Hindlimb muscle (tissue), 1 donor: ENCODE measurements at places on chromosomes 2 and 18.

DNA sequence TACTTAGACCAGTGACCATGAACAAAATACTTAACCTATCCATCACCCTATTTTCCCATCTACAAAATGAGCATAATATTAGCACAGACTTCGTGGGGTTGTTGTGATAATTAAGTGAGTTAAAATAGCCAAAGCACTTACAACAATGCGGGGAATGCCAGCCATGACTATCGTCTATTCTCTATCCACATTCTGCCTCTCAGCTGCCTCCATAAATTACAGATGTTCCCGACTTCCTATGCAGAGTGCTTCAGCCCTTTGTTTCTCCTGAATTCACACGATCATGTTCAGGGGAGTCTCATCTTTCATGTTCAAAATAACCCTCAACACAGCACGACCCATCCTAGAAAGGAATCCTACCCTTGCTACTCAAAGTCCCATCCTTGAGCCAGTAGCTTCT lies 211.6 kb downstream of the EN1 start:
- no peak for DNase-seq

DNA sequence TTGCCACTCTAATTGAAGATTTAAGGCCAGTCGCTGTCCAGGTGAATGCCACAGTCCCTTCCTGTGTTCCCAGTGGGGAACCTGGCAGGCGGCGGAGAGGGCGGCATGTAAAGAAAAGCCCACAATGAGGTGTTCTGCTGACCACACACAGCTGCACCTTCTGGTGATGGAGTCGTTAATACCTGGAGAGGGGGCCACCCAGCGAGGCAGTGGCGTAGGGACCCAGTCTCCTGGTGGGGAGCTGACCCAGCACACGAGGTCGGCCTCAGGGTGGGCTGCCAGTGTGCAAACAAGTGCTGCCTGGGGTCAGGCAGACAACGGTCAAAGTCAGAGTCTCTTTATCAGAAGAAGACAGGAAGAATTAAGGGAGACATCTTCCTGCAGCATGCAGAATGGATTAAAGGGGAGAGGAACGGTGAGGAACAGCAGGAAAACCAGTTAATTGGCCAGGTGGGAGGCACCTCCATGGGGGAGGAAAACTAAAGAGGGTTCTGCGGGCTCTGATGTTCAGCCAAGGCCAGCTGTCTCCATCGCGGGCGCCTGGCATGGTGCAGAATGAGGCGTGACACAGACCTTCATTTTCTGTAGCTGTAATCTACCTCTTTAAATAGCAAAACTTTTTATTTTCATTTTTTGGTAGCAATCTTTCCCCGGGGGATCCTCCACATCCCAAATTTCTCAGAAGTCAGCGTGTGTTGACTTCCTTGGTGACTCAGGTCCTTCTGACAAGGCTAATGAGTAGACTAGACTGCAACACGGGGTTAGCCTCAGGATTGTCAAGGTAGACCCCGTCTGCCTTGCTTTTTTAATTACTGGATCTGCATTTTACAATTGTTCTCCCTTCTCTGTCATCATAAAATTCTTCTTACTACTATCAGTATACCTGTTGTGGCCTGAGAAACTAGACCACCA lies 78.3 kb downstream of the SMAD7 start:
- DNase-seq: no peak

DNA sequence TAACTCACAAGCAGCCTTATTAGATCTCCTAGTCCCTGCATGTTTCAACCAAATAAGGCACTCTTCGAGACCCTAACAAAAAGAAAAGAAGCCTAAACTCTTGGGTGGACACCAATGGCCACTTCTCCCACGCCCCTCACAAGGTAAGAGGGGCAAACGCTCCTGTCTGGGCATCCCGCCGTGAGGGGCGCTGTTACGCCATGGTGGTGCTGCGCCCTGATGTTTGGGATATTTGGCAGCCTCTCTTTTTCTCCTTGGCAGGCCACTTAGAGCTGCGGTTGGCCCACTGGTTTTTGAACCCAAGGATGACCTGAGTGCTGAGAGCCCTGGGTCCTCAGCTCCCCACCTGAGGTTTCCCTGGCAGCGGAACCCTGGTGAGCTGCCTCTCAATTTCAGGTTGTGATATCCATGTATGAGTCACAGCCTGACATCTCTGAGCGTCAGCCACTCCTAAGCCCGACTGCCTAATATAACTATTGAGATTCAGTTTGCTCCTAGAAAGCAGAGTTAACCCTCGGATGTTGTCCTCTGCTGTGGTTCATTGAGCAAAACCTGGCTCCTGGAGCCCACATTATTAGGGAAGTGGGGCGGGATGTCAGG lies 103.3 kb downstream of the COL6A3 start:
- no peak for DNase-seq

GRCh38 chr2:12005886-12006681 lies 259.7 kb downstream of the LPIN1 start:
- DNase-seq: no peak

- DNase-seq: no peak
Measured at GRCh38 chr18:52723550-52723970, 383.6 kb downstream of the DCC start.

DNA sequence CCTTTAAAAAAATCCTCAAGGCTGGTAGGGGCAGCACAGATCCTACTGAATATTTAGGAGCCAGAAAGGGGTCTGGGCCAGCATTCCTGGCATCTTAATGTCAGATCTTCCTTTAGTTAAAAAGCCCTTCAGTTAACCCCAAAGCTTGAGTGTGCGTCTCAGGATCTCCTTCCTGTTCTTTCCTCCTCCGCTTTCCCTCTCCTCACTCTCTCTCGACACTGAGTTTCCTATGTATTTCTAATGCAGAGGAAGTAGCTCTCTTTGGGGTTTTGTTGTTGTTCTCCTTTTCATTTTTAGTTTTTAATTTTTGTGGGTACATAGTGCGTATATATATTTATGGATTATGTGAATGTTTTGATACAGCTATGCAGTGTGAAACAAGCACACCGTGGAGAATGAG lies 109.9 kb upstream of the COPS8 start:
- no peak for DNase-seq

- DNase-seq: no peak
Measured at GRCh38 chr2:50042771-50043170, 888.5 kb upstream of the FSHR start.

DNA sequence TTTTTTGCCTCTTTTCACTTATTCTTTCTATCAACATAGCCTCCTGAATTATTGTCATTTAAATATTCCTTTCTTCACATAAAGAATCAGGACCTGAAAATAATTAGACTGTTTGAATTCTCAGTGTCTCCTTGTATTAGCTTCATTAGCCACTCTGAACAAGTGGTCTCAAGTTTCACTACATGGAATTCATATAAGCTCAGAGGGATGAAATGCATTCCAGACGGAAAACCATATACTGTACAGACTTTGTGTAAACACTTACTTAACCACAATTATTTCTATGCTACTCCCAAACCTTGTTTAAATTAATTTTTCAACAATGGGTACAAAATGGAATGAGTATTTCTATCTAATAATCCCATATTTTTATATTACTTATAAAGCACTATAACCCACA lies 53.4 kb downstream of the CHN1 start:
- no peak for DNase-seq

- no peak for DNase-seq
Measured at GRCh38 chr2:29110916-29111535, 4.2 kb upstream of the CLIP4 start.

GRCh38 chr2:10375570-10376281 lies 72.4 kb downstream of the ODC1 start:
- no peak for DNase-seq

GRCh38 chr2:44951714-44952113 lies 10.2 kb downstream of the SIX3 start:
- no peak for DNase-seq

GRCh38 chr2:137316075-137316474 lies 550.7 kb downstream of the THSD7B start:
- no peak for DNase-seq

GRCh38 chr2:109350526-109350925 lies 221.5 kb downstream of the SH3RF3 start:
- no peak for DNase-seq

GRCh38 chr2:128234613-128235012 lies 84.1 kb downstream of the HS6ST1 start:
- DNase-seq: no peak

GRCh38 chr2:227052879-227053278 lies 111.1 kb downstream of the COL4A4 start:
- DNase-seq: no peak

DNA sequence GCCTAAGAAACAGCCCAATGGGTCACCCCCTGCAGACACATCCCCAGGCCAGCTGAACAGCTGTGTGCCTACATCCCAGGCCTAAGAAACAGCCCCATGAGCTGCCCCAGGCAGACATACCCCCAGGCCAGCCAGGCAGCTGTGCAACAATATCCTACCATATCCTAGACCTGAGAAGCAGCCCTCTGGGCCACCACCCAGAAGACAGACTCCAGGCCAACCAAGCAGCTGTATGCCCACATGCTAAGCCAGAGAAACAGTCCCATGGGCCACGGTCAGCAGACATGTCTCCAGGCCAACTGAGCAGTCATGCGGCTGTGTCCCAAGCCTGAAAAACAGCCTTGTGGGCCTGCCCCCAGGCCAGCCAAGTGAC lies 205.5 kb downstream of the ATAD2B start:
- no peak for DNase-seq

GRCh38 chr2:56510610-56511009 lies 326.8 kb downstream of the CCDC85A start:
- DNase-seq: no peak

DNA sequence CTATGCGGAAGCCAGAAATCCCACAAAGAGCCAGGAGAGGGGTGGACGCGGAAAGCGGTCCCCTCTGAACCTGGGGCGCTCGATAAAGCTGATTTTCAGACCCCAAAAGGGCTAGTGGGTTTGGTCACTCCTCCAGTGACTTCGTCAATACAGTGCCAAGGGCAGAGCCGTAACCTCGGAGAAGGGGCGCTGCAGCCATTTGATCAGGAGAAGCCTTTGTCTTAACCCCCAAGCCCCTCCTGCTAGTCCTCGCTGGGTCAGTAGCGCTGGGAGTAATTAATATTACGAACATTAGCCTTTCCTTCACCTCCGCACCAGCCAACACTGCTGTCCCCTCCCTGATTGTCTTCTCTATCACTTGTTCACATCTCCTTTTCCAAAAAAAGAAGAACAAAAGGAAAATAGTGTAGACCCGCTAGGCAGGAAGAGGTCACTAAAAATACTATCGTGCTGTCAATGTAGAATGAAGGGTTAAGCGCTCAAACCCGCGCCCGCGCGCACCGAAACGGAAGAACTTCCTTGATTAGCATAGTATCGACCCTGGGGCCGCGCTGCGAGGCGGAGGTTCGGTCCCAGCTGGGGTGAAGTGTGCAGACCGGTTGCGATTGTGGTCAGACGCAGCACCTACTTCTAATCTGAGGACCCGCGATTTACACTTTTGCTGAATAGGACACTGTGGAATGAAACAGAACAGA lies 63.2 kb upstream of the MAPRE2 start:
- DNase-seq: peak; percentile 22

- DNase-seq: no peak
Measured at GRCh38 chr2:208266553-208266893, 468 bp downstream of the PIKFYVE start.

DNA sequence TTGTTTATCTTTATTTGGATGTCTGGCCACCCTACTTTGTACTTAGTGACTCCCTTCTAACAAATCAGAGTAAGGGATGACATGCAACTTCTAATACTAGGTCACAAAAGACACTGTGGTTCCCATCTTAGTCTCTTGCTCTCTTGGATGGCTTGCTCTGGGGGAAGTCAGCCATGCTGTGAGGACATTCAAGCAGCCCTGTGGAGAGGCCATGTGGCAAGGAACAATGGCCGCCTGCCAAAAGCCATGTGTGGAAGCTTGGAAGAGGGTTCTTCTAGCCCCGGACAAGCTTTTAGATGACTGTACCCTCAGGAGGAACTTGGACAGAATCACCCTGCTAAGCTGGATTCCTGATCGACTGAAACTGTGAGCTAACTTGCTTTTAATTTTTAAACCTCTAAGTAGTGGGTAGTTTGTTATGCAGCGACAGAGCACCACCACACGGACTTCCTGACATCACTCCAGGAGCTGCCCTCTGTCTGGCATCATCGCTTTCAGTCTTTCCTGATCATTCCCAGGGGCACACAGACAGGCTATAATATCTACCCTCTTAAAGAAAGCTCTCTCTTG lies 116.8 kb upstream of the ODC1 start:
- DNase-seq: no peak

- no peak for DNase-seq
Measured at GRCh38 chr18:13612196-13612997, 114.0 kb downstream of the FAM210A start.

- peak; percentile 56 for DNase-seq
Measured at GRCh38 chr2:47069628-47070154, 85.4 kb downstream of the STPG4 start.

GRCh38 chr2:205835923-205836322 lies 153.6 kb downstream of the NRP2 start:
- DNase-seq: no peak

DNA sequence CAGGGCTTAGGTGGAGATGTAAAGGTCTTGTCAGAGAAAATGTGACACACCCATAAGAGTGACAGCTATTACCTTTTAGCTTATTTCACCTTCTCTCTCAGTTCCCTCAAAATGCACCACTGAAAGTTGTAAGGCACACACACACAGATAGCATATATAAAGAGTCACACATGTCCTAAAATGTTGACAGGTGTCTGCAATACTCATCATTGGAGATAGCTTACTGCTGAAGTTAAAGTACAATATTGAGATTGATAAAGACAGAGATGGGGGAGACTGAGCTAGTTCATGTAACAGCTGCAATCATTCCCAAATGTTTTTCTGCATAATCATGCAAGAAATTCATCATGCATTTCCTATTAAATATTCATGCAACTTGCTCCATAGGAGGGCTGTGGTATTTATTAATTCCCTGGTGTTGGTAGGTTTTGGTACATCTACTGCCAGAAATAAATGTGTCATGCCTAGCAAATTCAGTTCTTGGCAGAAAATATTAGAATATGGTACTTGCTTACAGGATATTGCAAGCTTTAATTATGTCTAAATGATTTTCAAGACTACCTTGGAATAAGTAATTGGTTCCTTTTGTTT lies 118.8 kb upstream of the RBMS1 start:
- no peak for DNase-seq

GRCh38 chr2:53312181-53312580 lies 455.4 kb upstream of the CHAC2 start:
- DNase-seq: no peak
